ENCODE measurements at places on chromosomes 1 and 21. TPM values are rescaled to one million over a fixed set of nuclear protein-coding genes. Genes with fewer than 3 reads are reported as not detected.

Gene MNDA
- total RNA-seq, result not detected

Gene KLF17
- total RNA-seq, result 0.16 TPM

Gene ASTN1
- 0.05 TPM for total RNA-seq

Gene ANKRD65
- total RNA-seq, result 0.30 TPM

Gene FAM163A
- 0.67 TPM for total RNA-seq

Gene EDEM3
- 39.2 TPM for total RNA-seq

Gene CD53
- 0.57 TPM for total RNA-seq

Gene PTBP2
- total RNA-seq, result 170 TPM

Gene KLHDC9
- total RNA-seq, result not detected

Gene TDRD5
- not detected for total RNA-seq

Gene GBP4
- 0.38 TPM for total RNA-seq

Gene SYT14
- 15.8 TPM for total RNA-seq

Gene AGBL4
- 2.0 TPM for total RNA-seq

Gene MPZL1
- total RNA-seq, result 107 TPM

Gene MYOM3
- total RNA-seq, result 1.6 TPM

Gene ASAP3
- total RNA-seq, result 40.6 TPM

Gene ETV3L
- 0.46 TPM for total RNA-seq

Gene KRTAP12-2
- total RNA-seq, result not detected

Gene EPHA2
- total RNA-seq, result 10.0 TPM

Gene GNPAT
- total RNA-seq, result 55.5 TPM

Gene NCAM2
- 3.5 TPM for total RNA-seq

Gene KRTAP10-9
- total RNA-seq, result 2.1 TPM

Gene PLA2G2A
- 68.9 TPM for total RNA-seq

Gene TMIGD3
- total RNA-seq, result not detected

Gene FCMR
- 2.5 TPM for total RNA-seq

Gene AIRE
- not detected for total RNA-seq

Gene RPE65
- not detected for total RNA-seq

Gene CNR2
- total RNA-seq, result 0.29 TPM

All from motor neuron (in vitro differentiated cells).